Stimulated activated CD4-positive, alpha-beta T cell treated with anti-CD3 and anti-CD28 coated beads, Interleukin-2, amount 100 ng/mL, for 4 hours (primary cell): ENCODE measurements at places on chromosomes 1 and 21.

- no peak for DNase-seq
These were observed 51.2 kb downstream of the ZZZ3 start for GRCh38 chr1:77631302-77631701.

DNA sequence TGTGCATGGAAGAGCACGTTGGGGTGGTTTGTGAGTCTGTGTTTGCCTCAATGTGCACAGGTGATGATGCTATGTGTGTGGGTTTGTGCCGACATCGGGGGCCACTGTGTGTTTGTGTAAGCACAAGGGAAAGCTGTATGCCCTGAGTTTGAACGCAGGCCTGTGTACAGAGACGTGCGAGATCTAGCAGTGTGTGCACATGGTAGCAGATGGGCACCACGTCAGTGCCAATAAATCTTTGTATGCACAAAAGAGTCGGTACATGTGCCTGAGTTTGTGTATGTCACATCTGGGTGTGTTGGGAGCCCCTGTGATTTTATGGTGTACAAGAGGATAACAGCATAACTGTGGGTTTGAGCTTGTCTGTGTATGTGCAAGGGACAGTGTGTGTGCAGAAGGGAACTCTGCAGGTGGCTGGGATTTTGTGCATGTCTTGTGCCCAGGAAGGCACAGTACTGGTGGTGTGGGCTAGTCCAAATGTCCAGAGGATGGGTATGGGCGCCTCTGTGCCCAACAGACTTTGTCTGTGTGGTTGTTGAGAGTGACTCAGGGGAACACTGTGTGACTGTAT, 32.0 kb upstream of the WASF2 start:
- DNase-seq, result no peak

DNA sequence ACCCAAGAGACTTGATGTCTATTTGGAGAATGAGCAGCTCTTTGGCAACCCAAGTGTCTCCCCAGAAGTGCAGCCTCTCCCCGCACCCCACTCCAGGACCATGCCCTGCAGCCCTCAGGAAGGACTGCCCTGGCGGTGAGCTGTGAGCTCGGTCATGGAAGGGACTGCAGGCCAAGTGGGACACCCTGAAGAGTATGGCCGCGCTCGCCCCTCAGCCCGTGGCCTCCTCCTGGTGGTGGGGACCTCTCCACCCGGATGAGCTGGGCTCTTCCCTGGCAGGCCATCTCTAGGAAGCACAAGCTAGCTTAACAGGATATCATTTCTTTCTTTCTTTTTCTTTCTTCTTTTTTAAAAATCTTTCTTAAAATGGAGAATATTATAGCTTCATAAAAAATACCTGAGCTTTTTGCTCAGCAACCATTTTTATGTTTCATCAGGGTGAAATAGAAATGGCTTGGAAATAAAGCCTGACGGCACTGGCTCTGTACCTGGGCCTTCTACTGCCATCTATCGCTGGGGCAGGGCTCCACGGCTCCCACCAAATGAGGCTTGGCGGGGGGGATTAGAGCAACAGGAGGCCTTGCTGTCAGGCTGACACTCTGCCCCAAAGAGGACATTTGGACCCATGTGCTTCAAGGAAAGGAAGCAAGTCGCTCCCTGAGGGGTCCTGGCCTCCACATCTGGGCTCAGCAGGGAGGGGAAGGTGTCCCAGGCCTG, 296.2 kb upstream of the VAMP3 start:
- no peak for DNase-seq

DNA sequence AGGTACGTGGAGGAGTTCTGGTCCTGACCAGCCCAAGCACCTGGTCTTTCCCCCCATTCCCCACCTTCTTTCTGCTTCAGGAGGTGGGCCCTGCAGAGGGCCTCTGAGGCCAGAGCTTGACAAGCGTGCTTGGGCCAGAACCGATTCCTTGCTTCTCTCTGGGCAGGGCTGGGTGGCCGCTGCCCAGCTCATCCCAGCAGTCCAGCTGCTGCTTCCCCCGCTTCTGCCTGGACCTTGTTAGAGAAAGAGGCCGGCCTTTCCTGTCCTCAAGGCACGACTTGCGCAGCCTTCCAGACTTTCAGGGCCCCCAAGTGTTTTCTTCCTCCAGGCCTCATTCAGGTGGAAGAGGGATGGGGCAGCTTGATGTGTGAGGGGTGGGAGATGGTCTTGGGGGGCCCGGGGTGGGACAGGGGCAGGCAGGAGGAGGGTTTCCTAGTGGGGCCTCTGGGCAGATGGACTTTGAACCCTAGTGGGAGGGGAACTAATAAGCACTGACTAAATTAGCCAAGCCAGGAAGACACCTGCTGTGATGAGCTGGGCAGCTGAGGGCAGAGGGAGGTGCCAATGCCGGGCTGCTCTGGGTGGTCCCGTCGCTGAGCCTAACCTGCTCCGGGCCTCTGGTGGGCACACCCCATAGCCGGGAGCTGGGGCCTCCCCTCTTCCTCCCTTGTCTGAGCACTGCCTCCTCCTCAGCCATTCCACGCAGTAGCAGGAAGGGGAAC, 36.5 kb downstream of the ARHGEF10L start:
- no peak for DNase-seq

DNA sequence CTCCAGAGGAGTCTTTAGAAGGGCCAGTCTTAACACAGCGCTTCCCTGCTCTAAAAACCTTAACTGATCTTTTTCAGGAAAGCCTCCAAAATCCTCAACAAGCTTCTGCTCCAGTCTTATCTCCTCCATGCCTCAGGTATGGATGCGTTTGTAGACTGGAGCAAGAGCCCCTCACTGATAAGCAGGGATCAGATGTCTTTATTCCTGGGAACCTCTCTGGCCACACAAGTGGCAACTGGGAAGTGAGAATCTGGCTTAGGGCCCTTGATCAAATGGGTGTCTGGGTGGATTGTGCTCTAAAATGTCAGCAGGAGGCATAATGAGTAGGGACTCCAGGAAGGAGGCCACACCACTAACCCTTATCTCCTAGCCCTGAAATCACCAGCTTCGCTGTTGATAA, 1.4 kb downstream of the ZBTB8A start:
- DNase-seq, result no peak

DNA sequence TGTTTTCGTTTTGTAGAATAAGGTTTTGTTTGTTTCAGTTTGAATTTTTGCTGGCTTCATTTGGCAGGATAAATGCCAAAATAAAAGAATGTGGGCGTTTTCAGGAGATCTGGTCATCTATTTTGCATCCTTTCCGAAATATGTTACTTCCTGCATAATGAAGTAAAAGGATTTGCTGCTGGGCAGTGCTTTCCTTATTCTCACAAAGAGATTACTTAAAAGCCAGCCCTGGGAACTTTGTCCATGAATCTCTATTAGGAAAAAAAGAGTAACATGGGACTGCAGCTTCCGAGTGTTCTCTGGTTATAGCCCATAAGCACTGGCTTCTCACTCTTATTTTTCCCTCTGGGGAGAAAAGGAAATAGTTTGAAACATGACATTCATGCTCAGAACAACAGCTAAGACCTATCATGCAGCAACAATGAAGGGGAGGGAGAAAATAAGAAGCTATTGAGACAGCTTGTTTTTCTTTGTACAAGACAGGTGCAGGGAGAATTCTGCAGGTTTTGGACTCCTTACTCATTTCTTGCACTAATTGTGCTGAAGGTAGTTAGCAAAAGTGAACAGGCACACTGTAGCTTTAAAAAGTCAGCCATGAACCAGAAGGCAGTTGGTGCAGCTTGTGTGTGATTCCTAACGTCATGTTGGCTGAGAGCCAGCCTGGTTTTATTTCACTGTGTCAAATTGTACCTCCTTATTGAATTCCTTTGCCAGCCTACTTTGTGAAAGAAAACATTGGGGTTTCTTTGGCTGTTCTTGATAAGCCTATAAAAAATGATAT, at the start of gene SAMD13:
Gene SAMD13, plus strand, starts transcription at position 705 of the 781 bp plus-strand sequence. CDS start 1,527 bp downstream, outside the sequence.
- DNase-seq, result no peak

DNA sequence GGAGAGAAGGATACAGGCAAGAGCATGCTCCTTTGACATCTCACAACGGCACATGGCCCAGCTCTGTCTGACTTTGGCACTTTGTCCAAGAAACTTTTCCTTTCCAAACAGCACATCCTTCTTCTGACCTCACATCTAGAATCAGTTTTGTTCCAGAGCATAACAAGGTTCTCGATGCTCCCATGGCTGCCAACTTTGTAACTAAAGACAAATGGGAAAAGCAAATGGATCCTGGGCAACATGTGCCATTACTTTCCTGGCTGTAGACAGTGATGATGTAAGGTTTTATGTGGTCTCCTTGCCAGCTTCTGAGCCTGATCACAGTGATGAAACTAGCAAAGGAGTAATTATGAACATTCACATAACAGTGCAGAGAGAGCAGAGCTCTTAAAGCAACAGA, 171.8 kb upstream of the C1orf87 start:
- DNase-seq, result no peak

GRCh38 chr1:161069731-161070270, at the start of gene ARHGAP30:
Gene ARHGAP30, minus strand, starts transcription at chr1:161069891. Its CDS starts 267 bp downstream, at chr1:161069624.
- peak; percentile 70 for DNase-seq

GRCh38 chr1:61951731-61952580, 209.7 kb downstream of the PATJ start:
- DNase-seq, result no peak

DNA sequence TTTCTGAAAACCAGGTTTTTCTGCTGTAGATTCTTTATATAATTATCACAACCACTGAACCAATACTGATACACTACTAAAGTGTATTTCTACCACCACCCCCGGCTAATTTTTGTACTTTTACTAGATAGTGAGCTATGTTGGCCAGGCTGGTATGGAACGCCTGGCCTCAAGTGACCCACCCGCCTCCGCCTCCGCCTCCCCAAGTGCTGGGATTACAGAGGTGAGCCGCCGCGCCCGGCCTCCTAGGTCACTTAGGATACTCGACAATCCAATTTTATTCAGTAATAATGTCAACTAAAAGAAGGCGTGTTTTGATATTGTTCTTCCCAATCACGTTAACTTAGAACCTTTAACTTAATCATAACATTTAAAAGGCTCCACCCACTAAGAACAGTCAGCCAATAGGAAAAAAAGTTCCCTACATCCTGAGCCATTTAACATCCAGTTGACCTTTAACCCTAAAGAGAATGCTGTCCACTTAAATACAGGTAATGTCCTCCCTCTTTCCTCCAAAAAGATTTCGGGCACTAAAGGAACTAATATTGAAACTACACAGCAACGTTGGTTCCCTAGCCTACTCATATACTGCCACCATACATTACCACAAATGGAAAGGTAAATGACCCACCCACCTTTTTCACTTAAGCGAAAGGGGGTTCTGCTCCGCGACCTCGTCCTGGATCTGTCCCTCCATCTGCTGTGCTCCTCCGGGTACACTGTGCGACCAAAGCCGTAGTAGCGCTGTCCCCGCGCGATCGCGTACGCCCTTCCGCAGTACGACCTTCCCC, 1.2 kb downstream of the RSRP1 start:
- DNase-seq, result no peak

- no peak for DNase-seq
These were observed 17.4 kb downstream of the TNFRSF1B start for GRCh38 chr1:12184008-12184681.

DNA sequence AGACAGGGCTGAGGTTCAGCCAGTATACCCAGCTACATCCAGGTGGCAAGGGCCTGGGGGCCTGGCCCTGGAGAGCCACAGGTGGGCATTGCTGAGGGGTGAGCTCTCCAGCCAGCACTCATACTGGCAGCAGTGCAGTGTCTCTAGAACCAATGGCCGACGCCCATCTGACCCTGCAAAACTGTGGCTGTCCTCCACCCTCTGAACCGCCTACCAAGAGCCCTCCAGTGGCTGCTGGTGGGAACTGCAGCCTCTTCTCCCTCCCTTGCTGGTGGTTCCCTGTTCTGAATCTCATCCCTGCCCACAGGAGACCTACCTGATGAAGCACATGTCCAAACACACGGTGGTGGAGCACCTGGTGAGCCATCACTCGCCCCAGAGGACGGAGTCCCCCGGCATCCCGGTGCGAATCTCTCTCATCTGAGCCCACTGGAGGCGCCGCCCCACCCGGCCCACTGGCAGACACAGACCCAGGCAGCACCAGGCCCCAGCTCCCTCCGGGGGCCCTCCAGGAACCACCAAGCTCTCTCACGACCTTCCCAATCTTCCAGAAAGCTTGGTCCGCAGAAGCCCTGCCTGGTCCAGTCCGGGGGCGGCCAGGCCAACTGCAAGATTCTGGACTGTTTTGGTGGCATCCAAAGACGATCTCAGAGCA, 22.1 kb downstream of the A3GALT2 start:
- peak; percentile 30 for DNase-seq

GRCh38 chr1:73755649-73756048, 442.3 kb downstream of the LRRIQ3 start:
- no peak for DNase-seq

- DNase-seq, result peak; percentile 49
These were observed 7.5 kb upstream of the WNT3A start for GRCh38 chr1:227999056-227999930.
